ENCODE measurements at places on chromosomes 2 and 18. TPM values are rescaled to one million over a fixed set of nuclear protein-coding genes. Genes with fewer than 3 reads are reported as not detected.

Gene TSPYL6
- total RNA-seq, result not detected

Gene SKA1
- 25.6 TPM for total RNA-seq

Gene CYRIA
- 9.2 TPM for total RNA-seq

Gene ASTL
- 1.0 TPM for total RNA-seq

DNA sequence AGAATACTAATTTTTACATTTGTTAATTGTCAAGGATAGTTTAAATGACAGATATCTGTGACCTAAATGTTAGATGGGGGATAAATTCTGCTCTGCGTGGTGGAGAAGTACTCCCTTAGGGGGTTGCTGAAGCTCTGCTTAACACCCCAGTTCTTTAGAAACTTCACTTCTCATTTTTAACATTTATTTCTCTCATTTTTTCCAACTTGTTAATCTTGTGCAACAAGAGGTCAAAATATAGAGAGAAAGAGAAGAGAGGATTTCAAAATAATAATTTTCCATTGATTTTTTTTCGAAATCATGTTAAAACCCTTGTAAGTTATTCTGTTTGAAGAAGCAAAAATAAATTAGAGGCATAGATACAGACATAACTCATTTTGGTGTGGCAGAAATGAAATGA, 61.3 kb upstream of the SLC8A1 start:
- DNase-seq, result no peak
- H3K27ac ChIP-seq, result no peak overlapping the region
- no peak overlapping the region for H3K4me3 ChIP-seq

GRCh38 chr2:96685577-96686459, 43.3 kb downstream of the FER1L5 start:
- H3K36me3 ChIP-seq, result no peaks in the 10 kb centered on the region
- no peaks in the 10 kb centered on the region for H3K4me1 ChIP-seq
- no peak overlapping the region for H3K27ac ChIP-seq
- H3K27me3 ChIP-seq, result no peaks in the 10 kb centered on the region
- DNase-seq, result no peak
- no peak overlapping the region for H3K4me3 ChIP-seq

DNA sequence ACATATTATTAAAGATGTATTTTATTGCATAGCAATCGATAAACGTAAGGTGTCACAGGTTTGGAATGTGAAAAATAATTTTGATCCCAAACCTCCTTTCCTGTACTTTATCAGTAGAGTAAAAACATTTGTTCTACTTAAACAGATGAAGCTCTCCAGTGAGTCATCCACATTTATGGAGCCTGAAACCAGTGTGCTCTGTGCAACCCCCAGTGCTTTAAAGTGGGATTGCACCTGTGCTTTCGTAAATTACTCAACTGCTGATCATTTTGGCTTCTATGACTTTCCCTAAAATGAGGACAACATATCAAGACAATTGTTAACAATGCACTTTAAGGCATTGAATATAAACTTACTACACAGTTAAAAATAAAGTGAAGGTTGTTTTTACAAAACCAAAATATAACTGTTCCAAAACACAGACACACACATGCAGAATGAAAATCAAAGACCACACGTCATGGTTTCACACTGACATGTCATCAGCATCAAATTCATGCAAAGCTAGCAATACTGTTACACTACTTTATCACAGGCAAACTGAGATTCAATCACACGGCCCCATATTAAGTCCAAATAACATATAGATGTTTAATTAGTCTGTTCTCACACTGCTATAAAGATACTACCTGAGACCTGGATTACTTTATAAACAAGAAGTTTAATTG, 9.7 kb downstream of the TMEM18 start:
- peaks cover 39% of the 10 kb centered on the region for H3K36me3 ChIP-seq
- no peaks in the 10 kb centered on the region for H3K4me1 ChIP-seq
- no peak overlapping the region for H3K4me3 ChIP-seq

DNA sequence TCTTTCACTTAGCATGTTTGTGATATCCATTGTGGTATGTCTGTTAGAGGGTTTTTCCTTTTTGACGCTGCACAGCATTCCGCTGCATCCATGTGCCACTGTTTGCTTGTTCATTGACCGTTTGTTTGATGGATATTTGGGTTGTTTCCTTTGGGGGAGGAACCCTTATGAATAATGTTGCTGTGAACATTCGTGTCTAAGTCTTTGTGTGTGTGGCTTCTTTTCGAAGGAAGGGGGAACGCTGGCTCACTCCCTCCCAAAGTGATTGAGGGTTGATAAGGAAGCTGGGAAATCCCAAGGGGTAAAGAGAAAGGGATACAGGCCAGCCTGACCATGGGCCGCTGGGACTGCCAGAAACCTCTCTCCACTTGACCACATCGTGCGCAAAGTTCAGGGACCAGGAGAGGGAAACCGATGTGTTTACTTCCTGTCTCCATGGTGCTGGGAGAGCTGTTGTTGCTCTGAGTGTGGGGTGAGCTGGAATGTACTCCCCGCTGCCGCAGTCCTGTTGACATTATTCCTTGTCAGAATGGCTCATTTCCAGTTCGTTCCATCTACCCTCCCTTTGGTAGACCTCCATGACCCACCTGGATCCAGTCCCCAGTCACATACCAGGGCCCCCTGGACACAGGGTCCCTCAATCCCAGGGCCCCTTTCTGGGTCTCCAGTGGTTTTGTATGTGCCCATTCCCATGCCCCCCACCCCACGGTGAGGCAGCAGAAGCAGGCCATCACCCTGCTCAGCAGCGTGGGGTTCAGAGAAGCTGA, 39.6 kb downstream of the HS1BP3 start:
- no peaks in the 10 kb centered on the region for H3K36me3 ChIP-seq
- no peak overlapping the region for H3K27ac ChIP-seq
- no peak overlapping the region for H3K4me3 ChIP-seq
- H3K4me1 ChIP-seq, result no peaks in the 10 kb centered on the region
- H3K27me3 ChIP-seq, result no peaks in the 10 kb centered on the region

Gene LBH
- 45.5 TPM for total RNA-seq

DNA sequence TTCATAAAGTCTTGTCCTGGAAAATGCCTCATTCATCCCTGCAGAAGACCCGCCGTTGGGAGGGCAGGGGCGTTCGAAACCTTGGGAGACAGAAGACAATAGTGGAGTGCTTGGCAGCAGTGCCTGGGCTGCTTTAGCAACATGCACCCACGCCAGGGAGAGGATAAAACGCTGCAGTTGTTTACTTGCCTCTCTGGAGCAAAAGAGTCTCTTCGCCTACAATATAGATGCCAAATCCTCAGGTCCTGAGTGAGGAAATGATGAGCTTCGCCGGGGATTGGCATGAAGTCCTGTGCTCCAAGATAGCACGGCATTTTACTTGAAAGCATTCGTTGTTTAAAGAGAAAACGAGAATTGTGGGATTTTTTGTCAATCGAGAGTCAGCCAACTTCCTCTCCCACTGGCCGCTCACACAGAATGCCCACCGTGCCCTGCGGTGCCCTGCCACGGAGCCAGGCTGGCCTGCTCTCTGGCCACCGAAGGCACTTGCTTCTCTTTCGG, 152.5 kb upstream of the POU3F3 start:
- DNase-seq, result no peak
- H3K4me1 ChIP-seq, result no peaks in the 10 kb centered on the region
- no peak overlapping the region for H3K4me3 ChIP-seq
- H3K27me3 ChIP-seq, result no peaks in the 10 kb centered on the region

Gene SERPINB4
- not detected for total RNA-seq

GRCh38 chr2:162566666-162567065, 222.7 kb downstream of the GCA start:
- DNase-seq, result no peak
- H3K27ac ChIP-seq, result no peak overlapping the region
- H3K4me1 ChIP-seq, result no peaks in the 10 kb centered on the region

DNA sequence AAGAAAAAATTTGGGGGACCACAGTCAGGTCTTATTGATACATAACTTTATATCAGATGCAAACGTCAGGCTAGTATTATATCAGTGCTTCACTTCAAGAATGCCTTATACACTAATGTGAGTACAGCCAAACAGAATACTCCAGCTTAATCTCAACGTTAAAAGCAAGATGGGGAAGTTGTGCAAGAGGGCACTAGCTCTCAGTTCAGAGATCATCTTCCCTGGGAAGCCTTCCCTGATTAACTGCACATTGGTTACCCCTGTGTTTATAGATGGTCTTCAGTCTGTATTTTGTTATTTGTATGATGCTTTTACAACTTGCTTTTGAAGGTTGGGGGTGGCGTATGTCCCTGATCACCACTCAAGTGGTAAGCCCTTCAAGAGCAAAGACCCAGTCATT, 11.4 kb downstream of the EPAS1 start:
- no peak overlapping the region for H3K4me3 ChIP-seq
- DNase-seq, result no peak
- H3K27ac ChIP-seq, result no peak overlapping the region
- no peaks in the 10 kb centered on the region for H3K36me3 ChIP-seq
- H3K27me3 ChIP-seq, result no peaks in the 10 kb centered on the region

- H3K27ac ChIP-seq, result no peak within 1 kb of the TSS
- DNase-seq, result no peak
- H3K36me3 ChIP-seq, result no peaks in the 10 kb centered on the region
- peak within 1 kb of the TSS; percentile 32 for H3K4me3 ChIP-seq
Measured at GRCh38 chr18:79395761-79396404, at the start of gene NFATC1. Gene NFATC1 (plus strand): TSS chr18:79395930. CDS start chr18:79396225, 295 bp downstream.

DNA sequence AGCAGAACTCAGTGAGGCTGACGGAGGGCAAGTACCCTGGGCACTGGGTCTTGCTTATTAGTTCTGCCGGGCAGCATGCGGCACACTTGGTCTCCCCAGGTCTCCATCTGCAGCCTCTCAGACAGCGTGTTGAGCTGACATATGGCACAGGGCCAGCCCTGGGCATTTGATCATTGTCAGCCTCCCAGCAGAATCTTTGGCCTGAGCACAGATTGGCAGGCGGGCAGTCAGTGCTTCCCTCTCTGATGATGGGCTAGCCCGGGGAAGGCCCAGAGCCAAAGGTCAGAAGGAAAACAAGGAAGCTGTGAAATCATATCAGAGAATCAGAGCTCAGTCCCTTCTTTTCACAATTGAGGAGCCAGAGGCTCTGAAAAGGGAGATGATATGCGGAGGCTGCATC, 150.1 kb upstream of the LRRTM1 start:
- H3K27ac ChIP-seq, result no peak overlapping the region
- 0 out of 2 replicates have a peak, but pooled peaks cover 1% of the 10 kb centered on the region for H3K4me1 ChIP-seq
- no peaks in the 10 kb centered on the region for H3K27me3 ChIP-seq
- no peak overlapping the region for H3K4me3 ChIP-seq
- no peaks in the 10 kb centered on the region for H3K36me3 ChIP-seq

DNA sequence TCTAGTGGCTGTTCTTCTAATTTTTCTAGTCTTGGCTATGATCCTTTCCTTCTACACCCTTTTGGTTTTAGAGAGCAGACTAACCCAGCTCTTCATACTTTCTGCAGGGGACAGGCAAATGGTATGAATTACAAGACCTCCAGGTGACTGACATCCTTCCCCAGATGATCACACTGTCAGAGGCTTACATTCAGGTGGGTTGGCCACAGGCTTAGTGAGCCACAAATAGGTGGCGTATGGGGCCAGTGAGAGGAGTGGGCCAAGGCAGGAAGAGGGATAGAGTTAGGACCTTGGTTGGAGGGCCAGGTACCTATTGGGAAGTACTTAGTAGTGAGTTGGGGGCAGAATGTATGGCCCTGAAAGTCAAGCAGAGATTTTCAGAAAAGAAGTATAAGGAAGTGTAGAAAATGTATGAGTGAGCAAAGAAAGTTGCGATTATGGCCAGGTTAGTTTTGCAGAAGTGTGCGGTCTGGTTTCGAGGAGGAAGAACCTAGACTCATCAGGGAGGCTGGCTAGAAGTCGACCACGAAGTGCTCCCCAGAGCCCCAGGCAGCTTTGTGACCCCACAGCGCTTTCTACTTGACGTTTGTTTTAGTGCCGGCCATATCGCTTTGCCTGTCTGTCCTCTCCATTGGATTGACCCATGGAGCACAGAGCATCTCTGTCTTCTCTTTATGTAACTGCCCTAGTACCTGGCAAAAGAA, 20.0 kb downstream of the SFTPB start:
- no peak overlapping the region for H3K4me3 ChIP-seq
- peaks cover 13% of the 10 kb centered on the region for H3K4me1 ChIP-seq
- H3K36me3 ChIP-seq, result peaks cover 29% of the 10 kb centered on the region

Gene TXNDC2
- not detected for total RNA-seq

GRCh38 chr2:66021296-66021695, 413.6 kb upstream of the MEIS1 start:
- no peaks in the 10 kb centered on the region for H3K27me3 ChIP-seq
- H3K4me1 ChIP-seq, result no peaks in the 10 kb centered on the region
- no peaks in the 10 kb centered on the region for H3K36me3 ChIP-seq
- H3K27ac ChIP-seq, result no peak overlapping the region
- DNase-seq, result no peak

DNA sequence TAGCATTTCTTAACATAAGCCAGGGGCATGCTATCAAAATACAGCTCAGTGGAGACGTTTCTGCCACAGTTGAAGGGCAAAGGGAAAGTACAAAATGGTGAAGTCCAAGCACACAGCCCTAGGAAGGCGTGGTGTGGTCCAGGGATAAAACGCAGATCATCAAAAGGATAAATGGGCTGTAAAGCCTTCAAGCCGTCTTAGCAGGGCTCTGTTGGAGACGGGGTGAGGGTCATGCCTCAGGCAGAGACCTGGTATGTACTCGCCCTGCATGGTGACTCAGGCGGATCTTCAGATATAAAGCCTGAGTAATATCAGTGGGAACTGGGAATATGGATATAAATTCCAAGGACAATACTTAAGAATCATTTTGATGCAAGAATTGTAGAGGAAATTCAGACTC, 61.2 kb downstream of the NGEF start:
- H3K4me1 ChIP-seq, result peaks cover 9% of the 10 kb centered on the region
- no peak overlapping the region for H3K4me3 ChIP-seq

DNA sequence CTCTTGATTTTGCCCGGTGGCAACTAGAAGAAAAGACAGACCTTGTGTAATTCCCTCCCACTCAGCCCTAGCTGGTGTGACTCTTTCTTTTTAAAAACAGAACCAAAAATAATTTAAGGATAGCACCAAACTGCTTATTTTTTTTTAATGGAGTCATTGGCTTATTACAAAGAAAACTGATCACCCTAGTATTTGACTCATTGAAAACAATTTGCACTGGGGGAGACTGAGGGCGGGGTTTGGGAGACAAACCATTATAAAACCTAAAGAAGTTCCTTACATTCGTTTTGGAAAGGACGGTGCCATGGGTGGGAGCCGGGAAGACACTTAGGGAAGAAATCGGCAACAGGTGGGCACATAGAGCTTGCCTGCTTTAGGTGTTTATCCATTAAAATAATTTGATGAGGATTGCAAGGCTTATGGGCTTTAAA, 2.5 kb downstream of the PAX3 start:
- no peak overlapping the region for H3K27ac ChIP-seq
- no peaks in the 10 kb centered on the region for H3K36me3 ChIP-seq
- no peaks in the 10 kb centered on the region for H3K4me1 ChIP-seq

DNA sequence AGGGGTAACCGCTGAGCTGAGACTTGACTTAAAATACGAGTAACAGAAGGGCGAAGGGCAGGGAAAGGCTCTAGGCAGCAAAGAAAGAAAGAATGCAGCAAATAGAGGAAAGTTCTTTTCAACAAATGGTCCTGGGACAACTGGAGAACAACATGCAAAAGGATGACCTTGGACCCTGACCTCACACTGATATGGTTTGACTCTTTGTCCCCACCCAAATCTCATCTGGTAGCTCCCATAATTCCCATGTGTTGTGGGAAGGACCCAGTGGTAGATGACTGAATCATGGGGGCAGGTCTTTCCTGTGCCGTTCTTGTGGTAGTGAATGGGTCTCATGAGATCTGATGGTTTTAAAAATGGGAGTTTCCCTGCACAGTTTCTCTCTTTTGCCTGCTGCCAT, 33.9 kb downstream of the ST3GAL5 start:
- peaks cover 44% of the 10 kb centered on the region for H3K4me1 ChIP-seq
- no peak for DNase-seq
- H3K4me3 ChIP-seq, result no peak overlapping the region
- peaks cover 3% of the 10 kb centered on the region for H3K27me3 ChIP-seq
- peak overlapping the region; percentile 84 for H3K27ac ChIP-seq
- no peaks in the 10 kb centered on the region for H3K36me3 ChIP-seq

Gene GAL3ST2
- 0.48 TPM for total RNA-seq
